Fibroblast of skin of right quadriceps (primary cell): ENCODE measurements at places on chromosomes 1 and 21.

DNA sequence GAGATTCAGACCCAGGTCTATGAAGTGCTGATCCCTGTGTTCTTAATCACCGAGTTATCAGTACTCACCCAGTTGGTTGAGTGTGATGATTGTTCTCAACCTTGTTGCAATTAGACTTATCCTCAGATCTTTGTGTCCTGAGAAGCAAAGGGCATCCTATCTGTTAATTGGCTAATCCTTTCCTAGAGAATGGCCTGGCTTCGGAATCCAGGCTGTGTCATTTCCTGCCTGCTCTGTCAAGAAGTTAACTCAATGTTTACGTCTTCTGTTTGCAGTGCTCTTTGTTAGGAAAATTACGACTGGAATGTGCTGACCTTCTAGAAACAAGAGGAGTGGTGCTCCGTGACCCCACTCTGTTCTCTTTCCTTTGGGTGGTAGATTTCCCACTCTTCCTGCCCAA is 14.7 kb downstream of the GAS5 start:
- DNase-seq = peak; percentile 68

- DNase-seq = no peak
These were observed 166.1 kb upstream of the ETV3 start for GRCh38 chr1:157304271-157304670.

GRCh38 chr1:73516451-73516850 is 681.5 kb downstream of the LRRIQ3 start:
- no peak for DNase-seq

GRCh38 chr1:71885171-71885570 is 397.2 kb downstream of the NEGR1 start:
- DNase-seq = no peak

GRCh38 chr1:209645574-209646452 is 6.4 kb downstream of the LAMB3 start:
- no peak for DNase-seq

DNA sequence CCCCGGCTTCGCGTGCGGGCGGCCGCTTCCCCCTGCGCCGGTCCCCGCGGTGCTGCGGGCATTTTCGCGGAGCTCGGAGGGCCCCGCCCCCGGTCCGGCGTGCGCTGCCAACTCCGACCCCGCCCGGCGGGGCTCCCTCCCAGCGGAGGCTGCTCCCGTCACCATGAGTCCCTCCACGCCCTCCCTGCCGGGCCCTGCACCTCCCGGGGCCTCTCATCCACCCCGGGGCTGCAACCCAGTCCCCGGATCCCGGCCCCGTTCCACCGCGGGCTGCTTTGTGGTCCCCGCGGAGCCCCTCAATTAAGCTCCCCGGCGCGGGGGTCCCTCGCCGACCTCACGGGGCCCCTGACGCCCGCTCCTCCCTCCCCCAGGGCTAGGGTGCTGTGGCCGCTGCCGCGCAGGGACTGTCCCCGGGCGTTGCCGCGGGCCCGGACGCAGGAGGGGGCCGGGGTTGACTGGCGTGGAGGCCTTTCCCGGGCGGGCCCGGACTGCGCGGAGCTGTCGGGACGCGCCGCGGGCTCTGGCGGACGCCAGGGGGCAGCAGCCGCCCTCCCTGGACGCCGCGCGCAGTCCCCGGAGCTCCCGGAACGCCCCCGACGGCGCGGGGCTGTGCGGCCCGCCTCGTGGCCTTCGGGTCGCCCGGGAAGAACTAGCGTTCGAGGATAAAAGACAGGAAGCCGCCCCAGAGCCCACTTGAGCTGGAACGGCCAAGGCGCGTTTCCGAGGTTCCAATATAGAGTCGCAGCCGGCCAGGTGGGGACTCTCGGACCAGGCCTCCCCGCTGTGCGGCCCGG is 159.2 kb downstream of the RUNX1 start:
- DNase-seq = peak; percentile 85

DNA sequence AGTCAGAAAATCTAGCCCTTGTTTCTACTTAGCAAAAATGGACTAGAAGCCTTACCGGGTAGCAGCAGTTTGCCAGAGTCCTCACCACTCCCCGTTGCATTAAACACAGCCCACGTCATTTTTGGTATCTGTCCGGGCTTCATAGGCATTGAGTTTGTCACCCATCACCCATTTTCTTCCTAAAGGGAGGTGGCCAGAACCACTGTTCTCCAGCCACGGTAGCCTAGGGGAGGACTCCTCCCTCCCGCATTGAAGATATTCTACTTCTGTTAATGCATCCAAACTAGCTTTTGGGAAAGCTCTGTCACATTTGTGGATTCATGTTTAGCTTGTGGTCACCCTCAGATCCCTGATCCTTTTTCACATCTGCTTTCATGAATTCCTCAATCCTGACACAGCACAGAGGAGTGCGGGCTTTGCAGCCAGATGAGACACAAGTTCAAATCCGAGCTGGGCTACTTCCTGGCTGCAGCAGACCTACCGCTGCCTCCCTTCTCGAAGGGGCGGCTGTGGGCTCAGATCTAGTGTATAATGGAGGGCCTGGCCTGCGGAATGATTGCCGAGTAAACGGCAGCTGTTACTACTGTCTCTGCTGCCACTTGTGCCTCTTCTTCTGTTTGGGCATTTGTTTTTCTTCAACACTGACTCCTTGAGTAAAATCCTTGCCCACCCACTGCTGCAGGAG is 63.2 kb upstream of the EFHD2 start:
- DNase-seq = peak; percentile 35

DNA sequence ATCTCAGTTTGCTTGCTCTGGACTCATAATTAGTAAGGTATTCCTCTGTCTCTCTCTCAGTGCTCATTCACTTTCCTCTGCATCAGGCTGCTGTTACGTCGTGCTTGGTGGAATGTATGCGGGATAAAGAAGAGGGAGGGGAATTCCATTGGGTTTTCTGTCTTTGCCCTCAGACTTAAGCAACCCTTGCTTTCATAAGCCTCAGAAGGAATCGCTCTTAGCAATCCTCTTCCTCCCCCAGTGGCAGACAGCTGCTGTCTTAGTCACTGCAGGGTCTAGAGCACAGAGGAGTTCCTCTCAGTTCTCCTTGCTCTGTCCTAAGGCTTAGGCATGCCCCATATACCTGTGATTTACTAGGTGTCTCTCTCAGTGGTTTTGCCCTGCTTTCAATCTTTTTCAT is 19.1 kb upstream of the NTMT2 start:
- peak; percentile 98 for DNase-seq

GRCh38 chr1:45442272-45442671 is 48.7 kb downstream of the TESK2 start:
- peak; percentile 76 for DNase-seq

- peak; percentile 75 for DNase-seq
These were observed 3.0 kb upstream of the SMYD2 start for GRCh38 chr1:214277704-214278635.

DNA sequence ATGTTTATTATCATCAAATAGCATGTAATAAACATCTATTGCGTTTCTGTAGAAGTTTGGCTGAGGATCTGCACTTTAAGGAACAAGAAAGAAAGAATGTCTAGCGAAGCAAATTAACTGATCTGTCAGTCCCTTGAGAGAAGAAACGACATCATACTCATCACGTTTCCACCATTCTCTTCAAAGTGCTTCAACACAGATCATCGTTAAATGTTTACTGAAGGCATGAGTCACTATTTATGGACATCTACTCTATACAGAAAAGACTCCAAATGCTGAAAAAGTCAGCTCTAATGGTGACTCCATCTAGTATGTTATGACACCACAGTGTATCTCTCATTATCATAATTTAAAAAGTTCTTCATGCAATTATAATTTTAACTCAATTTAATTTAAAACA is 369.1 kb downstream of the RGS7 start:
- DNase-seq = no peak

GRCh38 chr1:103170609-103171008 is 62.3 kb upstream of the COL11A1 start:
- peak; percentile 36 for DNase-seq

GRCh38 chr1:219759095-219759494 is 146.2 kb upstream of the ZC3H11B start:
- DNase-seq = no peak

GRCh38 chr1:78165816-78166215 is 120.0 kb downstream of the GIPC2 start:
- peak; percentile 22 for DNase-seq

- no peak for DNase-seq
These were observed 127.3 kb downstream of the HHAT start for GRCh38 chr1:210455840-210456603.

- no peak for DNase-seq
These were observed 33.5 kb upstream of the MRPS6 start for GRCh38 chr21:34039678-34040382.

DNA sequence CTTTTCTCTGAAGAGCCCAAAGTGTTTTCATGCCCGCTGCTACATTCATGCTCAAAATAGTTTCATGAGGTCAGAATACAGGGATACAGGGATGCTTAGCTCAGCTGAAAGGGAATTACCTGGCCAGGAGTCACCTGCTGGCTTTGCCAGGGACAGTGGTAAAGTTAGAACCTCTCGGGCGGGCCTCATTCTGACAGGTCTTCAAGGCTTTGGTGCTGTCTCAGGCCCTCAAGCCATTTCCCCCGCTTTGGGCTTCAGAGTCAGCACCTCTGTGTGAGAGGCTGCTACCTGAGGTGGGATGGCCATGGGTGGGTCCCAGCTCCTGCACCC is 5.5 kb downstream of the RASSF5 start:
- DNase-seq = no peak

- no peak for DNase-seq
These were observed 669 bp upstream of the ARL8A start for GRCh38 chr1:202145068-202145743.

- no peak for DNase-seq
These were observed 14.4 kb downstream of the ELAVL4 start for GRCh38 chr1:50123071-50123470.

DNA sequence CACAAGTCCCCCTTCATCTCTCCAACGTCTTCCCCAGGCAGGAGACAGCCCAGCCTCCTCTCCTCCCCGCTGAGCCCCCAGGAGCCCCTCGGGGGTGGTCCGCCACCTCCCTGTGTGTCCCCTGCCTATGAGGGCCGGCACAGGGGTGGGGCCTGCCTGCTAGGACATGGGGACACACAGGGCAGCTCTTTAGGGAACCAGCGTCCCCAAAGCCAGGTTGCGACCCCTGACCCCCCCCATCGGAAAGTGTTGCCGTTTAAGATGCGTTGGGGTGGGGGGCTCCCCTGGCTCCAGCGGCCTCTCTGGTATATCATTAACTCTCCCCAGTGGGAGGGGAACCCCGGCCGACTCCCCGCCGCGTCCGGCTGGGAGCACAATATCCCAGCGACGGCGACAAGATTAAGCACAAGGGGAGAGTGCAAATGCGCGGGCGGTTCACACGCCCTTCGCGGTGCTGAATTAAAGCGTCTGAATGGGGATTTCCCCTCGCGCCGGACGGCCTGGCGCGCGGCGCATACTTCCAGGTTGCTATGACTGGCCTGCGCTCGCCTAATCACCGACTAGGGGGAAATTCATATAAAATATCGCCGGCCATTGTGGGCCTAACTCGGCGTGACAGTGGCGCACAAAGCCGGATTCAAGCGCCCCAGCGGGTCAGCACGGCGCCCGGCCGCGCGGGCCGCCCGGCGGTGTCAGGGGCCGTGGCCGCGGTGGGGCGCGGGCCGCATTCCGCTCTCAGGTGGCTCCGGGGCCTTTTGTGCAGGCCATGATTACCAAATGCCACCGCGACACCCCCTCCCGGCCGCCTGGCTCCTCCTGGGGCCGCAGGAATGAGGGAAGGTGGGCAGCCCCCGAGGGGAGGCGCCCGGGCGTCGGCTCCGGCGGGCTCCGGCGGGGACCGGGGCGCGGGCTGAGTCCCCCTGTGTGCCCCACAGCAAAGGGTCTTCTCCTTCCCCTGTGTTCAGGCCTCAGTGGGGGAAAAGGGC is 30.9 kb downstream of the WNT3A start:
- no peak for DNase-seq

DNA sequence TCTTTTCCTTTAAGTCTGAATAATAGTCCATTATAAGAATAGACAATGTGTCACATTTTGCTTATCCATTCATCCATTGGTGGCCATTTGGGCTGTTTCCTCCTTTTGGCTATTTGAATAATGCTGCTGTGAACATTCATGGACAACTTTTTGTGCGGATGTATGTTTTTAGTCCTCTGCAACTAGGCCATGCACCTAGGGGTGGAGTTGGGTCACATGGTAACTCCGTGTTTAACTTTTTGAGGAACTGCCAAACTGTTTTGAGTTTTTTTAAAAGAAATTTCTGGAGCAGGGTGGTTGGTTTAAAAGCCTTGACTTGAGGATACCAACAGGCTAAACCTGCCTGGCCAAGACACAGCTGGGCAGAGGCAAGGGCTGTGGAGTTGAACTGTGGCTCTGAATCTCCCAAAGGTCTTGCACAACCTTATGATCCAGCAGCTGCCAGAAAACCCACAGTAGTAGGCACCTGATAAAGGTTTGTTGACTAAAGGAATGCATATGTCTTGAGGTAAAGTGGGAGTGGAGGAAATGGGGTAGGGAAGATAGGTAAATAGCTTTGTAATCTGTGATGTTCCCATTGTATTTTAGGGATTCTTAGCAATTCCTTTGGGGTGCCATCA is 5.6 kb upstream of the RPTN start:
- DNase-seq = no peak

DNA sequence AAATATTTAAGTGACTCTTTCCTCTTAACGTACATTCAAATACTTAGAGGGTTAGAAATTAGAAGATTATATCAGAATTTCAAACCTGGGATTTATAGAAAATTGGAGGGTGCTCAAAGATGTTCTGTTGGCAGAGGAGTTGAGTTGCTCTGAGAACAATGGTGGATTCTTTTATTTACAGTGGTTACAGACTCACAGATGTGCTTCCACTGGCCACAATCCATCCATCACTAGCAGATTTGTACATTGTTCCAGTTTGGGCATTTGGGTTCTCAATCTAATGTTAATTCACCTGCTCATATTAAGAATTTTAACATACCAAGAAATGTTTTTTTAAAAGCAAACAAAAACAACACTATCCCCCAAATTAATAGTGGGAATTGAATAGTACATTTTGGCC is 23.5 kb downstream of the DNAJC6 start:
- no peak for DNase-seq

DNA sequence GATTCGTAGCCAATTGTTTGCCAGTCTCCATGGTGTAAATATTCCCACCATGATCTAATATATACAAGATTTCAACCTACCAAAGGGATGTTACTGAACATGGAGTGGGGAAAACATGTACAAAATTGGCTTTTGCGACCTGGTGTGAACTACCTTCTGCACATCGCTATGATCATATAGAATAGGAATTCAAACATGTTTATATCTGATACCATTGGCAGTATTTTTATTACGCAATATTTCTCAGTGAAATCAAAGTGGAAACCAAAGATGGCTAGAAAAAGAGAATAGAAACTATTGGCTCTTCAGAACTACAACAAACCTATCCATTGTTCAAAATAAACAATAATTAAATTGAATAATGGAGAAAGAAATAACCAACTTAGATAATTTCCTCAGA is 285.1 kb downstream of the TPR start:
- peak; percentile 11 for DNase-seq

DNA sequence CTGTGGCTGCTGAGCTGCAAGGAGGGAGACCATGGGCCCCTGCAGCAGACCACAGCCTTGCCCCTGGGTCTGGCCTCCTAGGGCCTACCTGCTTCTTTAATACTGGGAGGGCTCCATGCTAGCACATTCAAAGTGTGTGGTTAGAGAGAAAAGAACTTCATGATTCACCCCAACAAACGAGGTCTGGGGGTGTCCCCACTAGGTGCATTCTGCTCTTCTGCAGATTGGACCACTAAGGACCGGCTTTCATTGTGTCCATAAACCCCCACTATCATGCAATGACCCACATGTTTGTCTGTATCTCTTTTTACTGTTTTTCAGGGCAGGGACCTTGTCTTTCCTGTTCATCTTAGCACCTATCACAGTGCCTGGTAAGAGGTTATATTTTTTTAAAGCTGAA is 185.4 kb downstream of the OMA1 start:
- DNase-seq = no peak

- DNase-seq = no peak
These were observed 64.3 kb downstream of the ADCY10 start for GRCh38 chr1:167849666-167850065.

- DNase-seq = no peak
These were observed 236.2 kb upstream of the NRIP1 start for GRCh38 chr21:15301014-15301413.
